GM18507 (cell line): ENCODE measurements at places on chromosomes 1 and 21.

GRCh38 chr1:91660708-91661107, 160.1 kb downstream of the CDC7 start:
- DNase-seq: no peak

DNA sequence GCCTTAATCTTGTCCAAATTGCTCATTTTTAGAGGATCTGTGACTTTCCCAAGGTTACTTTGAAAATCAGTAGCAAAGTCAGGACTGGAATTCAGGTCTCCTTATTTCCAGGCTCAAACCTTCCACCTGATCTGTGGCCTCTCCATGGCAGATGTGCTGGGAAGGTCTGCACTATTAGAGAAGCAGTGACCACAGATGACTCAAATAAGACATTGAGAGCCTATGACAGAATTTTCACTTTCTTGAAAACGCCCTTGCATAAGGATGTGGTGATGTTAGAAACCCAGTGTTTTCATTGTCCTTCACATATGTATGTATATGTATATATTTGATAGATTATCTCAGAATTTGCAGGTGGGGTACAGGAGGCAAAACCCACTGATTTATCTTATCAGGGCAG, 45.3 kb downstream of the TTC39A start:
- peak; percentile 57 for DNase-seq

- DNase-seq: peak; percentile 65
Observed at GRCh38 chr1:154567386-154568156, at the start of gene CHRNB2. TSS of gene CHRNB2 (plus strand) at chr1:154567778. CDS start at chr1:154568045, 267 bp downstream.

DNA sequence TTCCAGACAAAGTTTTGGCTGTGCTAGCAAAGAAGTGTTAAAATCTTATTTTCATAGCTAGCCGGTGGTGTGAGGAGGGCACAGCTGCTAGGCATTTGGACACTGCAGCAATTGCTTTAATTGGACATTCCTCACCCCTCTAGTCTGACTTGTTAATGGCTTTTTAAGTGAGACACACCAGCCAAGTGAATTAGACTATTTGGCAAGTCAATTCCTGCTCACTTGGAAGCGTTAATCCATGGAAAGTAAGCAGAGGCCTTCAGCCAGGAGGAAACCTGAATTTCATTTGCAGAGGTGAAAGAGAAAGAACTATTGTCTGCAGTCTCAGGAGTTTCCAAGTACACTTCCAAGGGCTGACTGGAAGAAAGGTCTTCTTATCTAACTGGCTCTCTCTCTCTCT, 175.7 kb downstream of the ST6GALNAC3 start:
- no peak for DNase-seq

GRCh38 chr1:192475970-192476369, 99.6 kb upstream of the RGS1 start:
- DNase-seq: no peak

DNA sequence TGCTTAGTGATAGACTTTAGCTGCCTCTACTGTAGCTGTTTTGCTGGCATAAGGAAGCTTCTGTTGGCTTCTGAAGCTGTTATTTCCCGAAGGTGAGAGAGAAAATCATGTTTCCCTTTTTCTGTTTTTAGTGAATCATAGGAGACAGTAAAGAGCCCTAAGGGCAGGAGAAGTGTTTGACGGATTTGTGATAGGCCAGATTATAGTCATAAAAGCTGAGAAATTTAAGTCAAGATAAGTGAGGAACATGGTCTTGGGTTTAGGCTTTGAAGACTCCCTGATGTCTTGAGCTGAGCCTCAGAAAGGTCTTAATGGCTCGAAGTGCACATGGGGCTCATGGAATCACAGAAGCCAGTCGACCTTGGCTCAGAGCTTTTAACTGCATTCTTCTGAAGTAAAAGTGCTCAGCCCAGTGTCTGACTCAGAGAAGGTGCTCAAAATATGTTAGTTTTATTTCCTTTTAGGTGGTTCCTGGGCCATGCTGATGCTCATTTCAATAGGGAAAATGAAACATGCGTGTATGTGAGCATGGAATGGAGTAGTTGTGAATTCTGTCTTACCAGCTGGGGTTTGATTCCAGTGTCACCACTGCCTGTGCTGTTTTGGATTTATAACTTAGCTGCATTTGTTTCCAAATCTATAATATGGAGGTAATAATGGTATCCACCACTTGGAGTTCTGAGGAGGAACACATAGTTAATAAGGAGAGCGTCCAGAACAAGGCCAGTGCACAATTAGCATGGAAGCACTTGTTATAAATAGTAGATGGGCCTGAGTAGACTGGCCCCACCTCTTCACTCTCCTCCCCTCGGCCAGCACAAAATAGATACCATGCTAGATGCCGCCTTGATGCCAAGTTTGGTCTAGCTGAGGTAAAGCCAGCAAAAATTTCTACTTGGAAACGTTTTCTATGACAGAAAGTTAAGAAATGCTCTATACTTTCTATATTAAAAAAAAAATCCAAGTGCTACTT, 99.2 kb downstream of the C1orf21 start:
- DNase-seq: no peak

DNA sequence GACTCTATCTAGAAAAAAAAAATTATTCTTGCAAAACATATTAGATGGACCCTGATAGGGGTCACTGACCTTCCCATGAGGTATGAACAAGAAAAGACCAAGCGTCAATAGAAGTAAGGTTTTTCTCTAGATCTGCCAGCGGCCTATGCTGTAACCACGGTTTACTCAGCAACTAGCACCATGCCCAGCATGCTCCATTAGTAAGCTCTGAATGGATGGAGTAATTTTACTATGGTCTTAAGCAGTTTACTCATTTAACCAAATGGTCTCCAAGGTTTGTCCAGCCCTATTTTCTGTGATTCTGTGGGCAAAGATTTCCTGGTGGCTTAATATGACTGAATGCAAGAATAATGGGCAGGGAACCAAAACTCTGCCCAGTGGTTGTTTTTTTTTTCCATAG, 113.9 kb downstream of the ADSS2 start:
- no peak for DNase-seq

DNA sequence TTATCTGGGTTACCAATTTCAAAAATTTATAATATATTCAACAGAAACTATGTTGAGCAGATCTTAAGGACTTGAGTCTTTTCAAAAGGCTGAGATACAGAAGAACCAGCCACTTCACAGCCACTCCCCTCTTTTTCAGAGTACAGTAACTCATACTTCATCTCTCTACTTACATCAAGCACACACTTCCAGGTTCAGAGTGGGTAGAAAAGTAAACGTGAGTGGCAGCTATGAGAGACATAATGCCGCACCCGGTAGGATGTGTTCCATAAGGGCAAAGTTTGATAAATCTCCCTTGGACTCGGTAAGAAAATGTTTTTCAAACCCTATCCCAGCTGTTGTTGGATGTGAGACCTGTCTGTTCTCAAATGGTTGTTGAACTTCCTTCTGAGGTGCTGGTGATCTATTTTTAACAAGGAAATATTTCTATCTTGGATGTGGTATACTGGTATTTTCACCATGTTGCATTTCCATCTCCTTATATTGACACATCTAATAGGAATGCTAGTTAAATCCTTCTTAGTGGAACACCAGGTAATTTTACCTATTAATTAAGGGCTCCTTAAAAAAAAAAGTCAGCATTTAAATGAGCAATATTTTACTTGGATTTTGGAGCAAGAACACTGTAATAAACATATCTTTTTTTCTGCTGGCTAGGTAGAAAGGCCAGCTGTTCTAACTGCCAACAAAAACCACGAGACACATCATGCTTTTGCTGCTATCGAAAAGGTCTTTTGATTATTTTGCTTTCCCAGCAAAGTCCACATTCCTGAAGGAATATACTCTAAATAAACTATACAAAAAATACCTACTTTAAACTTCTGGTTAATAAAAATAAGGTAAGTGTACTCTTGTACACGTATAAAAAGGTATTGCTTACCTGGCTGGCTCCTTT, 28.2 kb downstream of the CNN3 start:
- DNase-seq: no peak

DNA sequence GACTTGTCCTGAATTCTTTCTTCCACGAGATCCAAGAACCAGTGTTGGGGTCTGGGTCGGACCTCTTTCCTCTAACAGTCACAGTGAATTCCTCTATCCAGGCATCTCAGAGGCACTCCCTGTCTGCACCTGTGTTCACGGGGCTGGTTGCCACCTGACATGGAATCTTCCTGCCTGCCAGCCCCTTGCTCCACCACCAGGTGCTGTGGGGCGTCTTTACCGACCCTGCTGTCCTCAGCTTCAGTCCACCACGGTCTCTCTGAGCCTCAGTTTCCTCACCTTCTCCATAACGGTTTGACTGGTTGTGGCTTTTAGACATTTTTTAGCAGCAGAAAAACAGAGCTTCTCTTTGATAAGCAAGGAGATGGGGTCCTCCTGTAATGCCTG, 62.7 kb downstream of the SDC3 start:
- no peak for DNase-seq

GRCh38 chr1:14090062-14090461, 390.1 kb downstream of the PRDM2 start:
- DNase-seq: no peak

DNA sequence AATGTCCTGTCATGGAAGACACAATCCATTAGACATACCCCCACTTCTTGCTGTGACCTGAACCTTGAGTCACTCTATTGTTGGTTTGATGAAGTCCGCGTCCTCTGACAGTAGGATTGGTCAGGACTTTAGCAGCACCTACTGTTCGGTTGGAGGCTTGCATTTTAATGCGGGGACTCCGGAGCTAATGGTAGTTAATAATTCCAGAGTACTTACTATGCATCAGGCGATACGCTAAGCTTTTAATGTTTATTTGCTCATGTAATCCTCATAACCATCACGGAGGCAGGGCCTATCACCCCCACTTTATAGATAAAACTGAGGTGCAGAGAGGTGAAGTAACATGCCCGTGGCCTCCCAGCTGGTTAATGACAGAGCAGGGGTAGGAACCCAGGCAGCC, 7.9 kb upstream of the ELF3 start:
- no peak for DNase-seq

GRCh38 chr1:16719571-16720350, 20.6 kb upstream of the RNU1-4 start:
- DNase-seq: no peak

- no peak for DNase-seq
Observed at GRCh38 chr1:1358433-1359271, at the start of gene MXRA8. TSS of gene MXRA8 (minus strand) at chr1:1358555. CDS start at chr1:1358504, 51 bp downstream.

DNA sequence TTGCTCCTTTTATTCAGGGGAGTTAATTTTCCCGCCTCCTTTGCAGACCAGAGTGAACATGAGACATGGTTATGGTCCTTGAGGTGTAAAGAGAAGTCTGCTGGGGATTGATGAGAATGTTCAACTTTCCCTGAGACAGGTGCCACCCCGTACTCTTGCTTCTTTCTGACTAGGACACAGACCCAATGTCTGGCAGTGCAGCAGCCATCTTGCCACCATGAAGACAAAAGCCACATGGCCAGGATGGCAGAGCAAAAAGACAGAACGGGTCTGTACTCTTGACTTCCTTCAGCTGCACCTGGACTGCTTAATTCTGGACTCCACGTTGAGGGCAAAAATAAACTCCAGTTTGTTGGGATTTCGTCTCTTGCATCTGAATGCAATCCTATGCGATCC, 54.1 kb downstream of the KLHDC7A start:
- no peak for DNase-seq

DNA sequence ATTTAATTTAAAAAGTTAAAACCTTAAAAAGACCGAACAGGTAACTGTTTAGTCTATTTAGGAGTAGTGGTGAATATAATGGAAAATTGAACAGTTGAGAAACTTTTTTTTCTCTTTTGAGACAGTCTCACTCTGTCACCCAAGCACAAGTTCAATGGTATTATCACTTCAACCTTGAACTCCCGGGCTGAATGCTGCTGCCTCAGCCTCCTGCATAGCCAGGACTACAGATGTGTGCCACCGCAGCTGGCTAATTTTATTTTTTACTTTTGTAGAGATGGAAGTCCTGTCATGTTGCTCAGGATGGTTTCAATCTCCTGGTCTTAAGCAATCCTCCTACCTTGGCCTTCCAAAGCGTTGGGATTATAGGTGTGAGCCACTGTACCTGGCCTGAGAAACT, 16.2 kb upstream of the GBP2 start:
- no peak for DNase-seq

- no peak for DNase-seq
Observed at GRCh38 chr1:233549917-233550316, 64.0 kb upstream of the KCNK1 start.

- no peak for DNase-seq
Observed at GRCh38 chr1:16239972-16240491, 3.0 kb upstream of the CPLANE2 start.

- no peak for DNase-seq
Observed at GRCh38 chr1:167092653-167093052, 1.2 kb upstream of the STYXL2 start.

GRCh38 chr21:28156590-28156989, 836.1 kb downstream of the LTN1 start:
- no peak for DNase-seq

- no peak for DNase-seq
Observed at GRCh38 chr21:40331172-40331571, 463.9 kb downstream of the PCP4 start.

- DNase-seq: no peak
Observed at GRCh38 chr1:180241716-180242544, 11.9 kb downstream of the LHX4 start.

- peak; percentile 66 for DNase-seq
Observed at GRCh38 chr1:179365342-179366092, at the start of gene AXDND1. TSS of gene AXDND1 (plus strand) at chr1:179365971. CDS start at chr1:179366510, 539 bp downstream.

DNA sequence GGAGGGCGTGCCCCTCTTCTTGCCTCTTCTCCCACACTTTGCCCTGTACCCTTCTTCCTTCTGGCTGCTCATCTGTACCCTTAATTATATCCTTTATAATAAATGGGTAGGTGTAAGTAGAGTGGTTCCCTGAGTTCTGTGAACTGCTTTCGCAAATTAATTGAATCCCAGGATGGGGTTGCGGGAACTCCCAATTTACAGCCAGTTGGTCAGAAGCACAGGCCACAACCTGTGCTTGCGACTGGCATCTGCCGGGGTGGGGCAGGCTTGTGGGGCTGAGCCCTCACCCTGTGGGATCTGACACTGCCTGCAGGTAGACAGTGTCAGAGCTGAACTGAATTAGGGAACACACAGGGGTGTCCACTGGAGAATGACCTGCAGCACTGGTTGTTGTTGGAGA, 244.9 kb downstream of the KCNJ6 start:
- no peak for DNase-seq

DNA sequence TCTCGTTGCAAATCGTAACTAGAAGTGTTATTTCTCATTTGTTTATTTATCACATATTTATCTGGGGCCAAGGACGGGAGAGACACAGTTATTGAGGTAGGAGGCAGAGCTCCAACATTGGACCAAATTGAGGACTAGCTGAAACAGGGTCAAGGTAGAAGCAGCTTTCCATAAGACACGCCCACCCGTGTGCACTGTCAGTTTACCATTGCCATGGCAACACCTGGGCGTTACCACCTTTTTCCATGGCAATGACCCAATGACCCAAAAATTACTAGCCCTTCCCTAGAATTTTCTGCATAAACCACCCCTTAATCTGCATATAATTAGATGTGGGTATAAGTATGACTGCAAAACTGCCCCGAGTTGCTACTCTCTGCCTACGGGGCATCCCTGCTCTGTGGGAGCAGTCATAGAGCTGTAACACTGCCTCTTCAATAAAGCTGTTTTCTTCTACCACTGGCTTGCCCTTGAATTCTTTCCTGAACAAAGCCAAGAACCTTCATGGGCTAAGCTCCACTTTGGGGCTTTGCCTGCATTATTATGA, 72.7 kb downstream of the FBXO2 start:
- DNase-seq: no peak
